ENCODE measurements at places on chromosomes 16 and 17. TPM values are rescaled to one million over a fixed set of nuclear protein-coding genes. Genes with fewer than 3 reads are reported as not detected.

ABCA9 gene
- polyA plus RNA-seq = 4.4 TPM

TNRC6C gene
- polyA plus RNA-seq = 13.6 TPM

CCL7 gene
- polyA plus RNA-seq = not detected

NUDT21 gene
- 154 TPM for polyA plus RNA-seq

PSKH1 gene
- 36.4 TPM for polyA plus RNA-seq

KLHL10 gene
- polyA plus RNA-seq = 0.32 TPM

DNA sequence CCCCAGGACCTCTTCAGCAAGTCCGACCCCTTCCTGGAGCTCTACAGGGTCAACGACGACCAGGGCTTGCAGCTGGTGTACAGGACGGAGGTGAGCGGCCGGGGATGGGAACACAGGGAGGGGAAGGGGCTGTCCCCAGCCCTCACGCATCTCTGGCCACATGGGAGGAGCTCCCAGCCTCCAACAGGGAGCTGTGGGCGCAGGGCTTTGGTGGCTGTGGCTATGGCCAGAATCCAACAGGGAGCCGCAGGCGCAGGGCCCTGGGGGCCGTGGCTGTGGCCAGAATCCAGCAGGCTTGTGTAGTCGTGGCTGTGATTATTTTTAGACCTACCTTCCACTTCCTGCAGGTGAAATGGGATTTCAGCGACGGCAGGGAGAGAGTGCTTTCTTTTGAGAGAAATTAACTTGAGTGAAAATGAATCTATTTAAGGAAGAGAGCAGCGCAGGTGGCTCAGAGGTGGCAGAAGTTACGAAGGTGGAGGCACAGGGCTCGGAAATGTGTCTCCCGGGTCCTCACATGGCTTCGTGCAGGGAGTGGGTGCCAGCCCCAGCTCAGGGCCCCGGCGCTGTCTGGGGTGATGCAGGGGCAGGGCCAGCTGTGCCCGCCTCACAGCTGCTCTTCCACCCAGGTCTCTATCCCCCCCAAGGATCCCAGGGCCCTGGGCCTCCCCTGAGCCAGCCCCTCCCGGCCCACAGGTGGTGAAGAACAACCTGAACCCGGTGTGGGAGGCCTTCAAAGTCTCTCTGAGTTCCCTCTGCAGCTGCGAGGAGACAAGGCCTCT, 9.4 kb downstream of the CPNE7 start:
- no peak for DNase-seq

- DNase-seq = no peak
Measured at GRCh38 chr16:55955424-55955823, 80.3 kb upstream of the CES5A start.

DNA sequence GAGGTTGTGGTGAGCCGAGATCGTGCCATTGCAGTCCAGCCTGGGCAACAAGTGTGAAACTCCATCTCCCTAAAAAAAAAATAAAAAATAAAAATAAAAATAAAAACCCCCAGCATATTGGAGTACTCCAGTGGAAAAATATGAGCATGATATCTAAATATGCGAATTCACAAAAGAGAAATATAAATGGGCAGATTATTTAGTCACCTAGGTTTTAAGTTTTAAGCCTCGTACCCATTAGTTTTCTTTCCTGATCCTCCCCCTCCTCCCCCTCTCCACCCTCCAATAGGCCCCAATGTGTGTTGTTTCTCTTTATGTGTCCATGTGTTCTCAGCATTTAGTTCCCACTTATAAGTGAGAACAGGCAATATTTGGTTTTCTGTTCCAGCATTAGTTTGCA, 62.3 kb downstream of the GP2 start:
- no peak for DNase-seq

- no peak for DNase-seq
Measured at GRCh38 chr16:88781140-88782077, 3.6 kb downstream of the PIEZO1 start.

GRCh38 chr17:73788111-73788510, 143.9 kb upstream of the SDK2 start:
- DNase-seq = no peak

GRCh38 chr17:69117855-69118784, 23.6 kb downstream of the ABCA6 start:
- DNase-seq = no peak

DNA sequence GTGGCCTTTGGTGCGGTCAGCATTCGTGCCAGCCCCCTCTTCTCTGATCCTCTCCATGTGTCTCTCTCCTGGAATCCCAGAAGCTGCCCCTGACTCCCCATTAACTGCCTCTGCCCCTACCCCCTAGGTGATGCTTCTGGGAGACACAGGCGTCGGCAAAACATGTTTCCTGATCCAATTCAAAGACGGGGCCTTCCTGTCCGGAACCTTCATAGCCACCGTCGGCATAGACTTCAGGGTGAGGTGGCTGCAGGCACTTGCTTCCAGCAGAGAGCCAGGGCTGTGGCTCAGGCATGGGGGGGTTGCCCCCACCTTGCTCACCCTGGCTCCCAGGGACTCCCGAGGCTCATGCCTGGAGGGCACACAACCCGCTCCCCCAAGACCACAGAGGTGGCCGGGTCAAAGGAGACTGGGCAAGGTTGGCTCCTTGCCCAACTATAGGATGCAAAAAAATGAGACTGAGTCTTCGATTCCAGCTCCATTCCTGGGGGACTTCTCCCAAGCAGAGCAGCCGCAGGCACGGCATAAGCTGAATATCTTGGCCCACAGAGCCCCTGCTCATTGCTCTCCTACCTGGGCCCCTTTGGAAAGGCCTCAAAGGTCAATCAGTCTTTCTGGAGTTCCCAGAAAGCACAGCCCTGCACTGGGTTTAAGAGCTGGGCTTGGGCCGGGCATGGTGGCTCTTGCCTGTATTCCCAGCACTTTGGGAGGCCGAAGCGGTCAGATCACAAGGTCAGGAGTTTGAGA, 3.8 kb downstream of the RAB37 start:
- DNase-seq = no peak

DNA sequence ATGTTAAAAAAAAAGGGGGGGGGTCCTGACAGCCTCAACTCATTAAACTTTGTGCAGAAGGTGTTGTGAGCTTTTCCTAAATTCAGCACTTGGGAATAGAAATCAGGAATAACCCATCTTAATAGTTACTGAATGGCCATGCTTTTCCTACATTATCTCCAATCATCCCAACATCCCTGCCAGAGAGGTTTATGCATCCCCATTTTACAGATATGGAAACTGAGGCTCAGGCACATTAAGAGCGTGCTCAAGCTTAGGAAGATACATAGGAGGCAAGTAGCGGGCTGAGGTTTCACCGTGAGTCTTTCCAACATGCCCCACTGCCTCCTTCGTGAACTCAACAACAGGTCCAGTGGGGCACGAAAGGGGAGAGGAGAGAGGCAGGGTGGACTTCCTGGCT, 78.4 kb downstream of the C17orf67 start:
- no peak for DNase-seq

- DNase-seq = no peak
Measured at GRCh38 chr16:88911136-88911945, 44.9 kb upstream of the PABPN1L start.

GRCh38 chr17:77843896-77844295, 114.6 kb upstream of the TNRC6C start:
- DNase-seq = no peak

DNA sequence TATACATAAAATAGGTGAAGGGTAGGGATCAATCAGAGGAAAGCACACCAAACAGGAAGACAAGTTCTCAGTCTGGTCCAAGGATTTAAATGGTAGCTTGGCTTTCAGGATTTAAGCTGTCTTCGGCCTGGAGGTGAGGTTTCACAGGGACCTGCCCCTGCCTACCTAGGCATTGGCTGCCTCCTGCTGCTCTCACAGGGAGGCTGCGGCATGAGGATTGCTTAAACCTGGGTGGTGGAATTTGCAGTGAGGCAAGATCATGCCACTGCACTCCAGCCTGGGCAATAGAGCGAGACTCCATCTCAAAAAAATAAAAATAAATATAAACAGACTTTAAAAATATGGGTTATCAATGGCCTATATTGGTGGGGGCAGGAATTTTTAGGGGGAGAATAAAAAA, 114.5 kb downstream of the GAS7 start:
- DNase-seq = no peak

- no peak for DNase-seq
Measured at GRCh38 chr17:49775546-49776260, 11.8 kb upstream of the FAM117A start.

DNA sequence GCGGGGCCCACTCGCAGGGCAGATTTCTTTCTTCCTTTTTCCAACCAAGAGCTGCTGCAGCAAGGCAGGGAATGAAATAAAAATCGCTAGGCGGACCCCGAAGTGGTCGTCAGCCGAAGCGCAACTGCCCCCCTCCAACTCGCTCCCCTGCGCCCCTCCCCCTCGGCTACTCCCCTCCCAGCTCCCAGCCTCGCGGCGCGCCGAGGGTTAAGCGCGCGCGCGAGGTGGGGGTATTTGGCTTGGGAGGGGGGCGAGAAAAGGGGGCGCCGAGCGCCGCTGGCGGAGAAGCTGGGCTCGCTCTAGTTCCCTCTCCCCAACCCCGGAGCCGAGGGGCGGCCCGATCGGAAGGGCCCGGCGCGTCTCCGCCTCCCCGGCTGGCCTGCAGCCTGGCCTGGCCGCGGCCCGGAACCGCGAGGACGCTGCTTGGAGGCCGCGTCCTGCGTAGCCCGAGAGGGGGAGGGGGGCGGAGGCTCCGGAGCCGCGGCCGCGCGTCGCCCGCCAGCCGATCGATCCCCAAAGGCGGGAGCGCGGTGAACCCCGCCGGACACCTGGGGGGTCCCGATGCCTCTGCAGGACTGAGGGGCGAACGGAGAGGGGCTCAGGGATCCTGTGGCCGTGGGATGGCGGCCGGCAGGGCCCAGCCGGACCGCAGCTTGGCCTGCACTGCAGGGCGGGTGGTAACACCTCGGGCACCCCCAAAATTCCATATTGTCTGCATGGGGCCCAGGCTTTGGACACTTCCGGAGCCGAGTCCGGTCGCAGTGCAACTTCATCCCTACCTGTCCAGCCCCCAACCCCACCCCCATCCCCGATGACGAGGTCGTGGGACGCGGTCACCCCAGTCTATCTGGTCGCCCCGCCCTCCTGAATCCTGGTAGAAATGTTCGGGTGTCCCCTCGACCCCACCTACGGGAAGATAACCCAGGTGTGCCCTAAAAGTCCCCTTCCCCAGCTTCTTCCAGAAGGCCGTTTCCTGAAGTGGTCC, 4.9 kb upstream of the CBX4 start:
- no peak for DNase-seq

- no peak for DNase-seq
Measured at GRCh38 chr17:1434150-1434549, 21.9 kb downstream of the CRK start.

DNA sequence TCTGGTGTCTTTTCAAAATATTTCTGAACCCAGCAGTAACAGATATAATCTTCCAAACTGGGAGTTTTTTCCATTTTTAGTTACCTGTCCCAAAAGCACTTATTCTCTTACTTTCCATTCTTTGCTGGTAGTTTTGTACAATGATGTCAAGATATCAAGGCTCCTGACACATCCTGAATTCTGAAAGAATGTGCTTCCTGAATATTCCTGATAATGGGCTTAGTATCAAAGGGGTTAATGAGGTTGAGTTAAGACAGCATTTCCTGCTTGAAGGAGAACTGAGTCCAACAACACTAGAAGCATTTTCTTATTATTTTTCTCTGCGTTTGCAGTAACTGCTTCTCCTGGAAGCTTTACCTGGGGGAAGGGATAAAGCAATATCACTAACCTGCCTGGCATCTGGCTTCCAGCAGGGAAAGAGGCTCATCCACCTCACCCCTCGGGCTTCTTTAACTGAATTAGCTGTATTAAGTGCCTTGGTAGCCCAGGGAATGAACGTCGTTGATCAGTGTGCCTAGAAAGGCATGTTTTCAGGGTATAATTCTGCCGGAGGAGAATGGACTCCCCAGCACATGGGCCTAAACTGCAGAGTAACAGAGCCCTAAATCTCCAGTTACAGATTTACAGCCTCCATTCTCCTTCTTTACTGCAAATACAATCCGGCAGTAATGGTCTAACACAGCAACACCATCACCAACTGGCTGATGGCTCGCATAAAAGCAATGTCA, 134.4 kb downstream of the SNX11 start:
- DNase-seq = no peak

GRCh38 chr17:29379084-29379991, 10.8 kb upstream of the TAOK1 start:
- DNase-seq = no peak

DNA sequence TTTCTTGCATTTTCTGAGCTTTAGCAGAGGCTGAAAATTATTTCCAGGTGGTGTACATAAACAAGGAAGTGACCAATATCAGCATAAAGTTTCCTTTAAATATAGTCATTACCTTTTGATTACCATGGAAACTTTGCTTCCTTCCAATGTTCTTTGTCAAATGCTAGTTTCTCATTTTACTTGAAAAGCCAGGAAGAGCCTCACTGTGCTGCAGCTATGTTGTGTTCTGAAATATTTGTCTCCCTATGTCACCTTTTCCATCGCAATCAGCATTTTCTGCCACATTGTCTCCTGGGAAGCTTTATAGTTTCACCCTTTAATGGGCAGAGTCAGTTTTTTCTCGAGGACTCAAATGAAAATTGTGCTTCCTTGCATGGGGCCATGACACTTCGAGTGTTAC, 496.0 kb downstream of the CDH8 start:
- DNase-seq = no peak

- DNase-seq = no peak
Measured at GRCh38 chr16:87806641-87807546, 41.1 kb upstream of the KLHDC4 start.

- no peak for DNase-seq
Measured at GRCh38 chr17:36683387-36683786, 82.0 kb downstream of the MRM1 start.

GRCh38 chr17:81967533-81968395, 6.8 kb upstream of the NOTUM start:
- DNase-seq = no peak

DNA sequence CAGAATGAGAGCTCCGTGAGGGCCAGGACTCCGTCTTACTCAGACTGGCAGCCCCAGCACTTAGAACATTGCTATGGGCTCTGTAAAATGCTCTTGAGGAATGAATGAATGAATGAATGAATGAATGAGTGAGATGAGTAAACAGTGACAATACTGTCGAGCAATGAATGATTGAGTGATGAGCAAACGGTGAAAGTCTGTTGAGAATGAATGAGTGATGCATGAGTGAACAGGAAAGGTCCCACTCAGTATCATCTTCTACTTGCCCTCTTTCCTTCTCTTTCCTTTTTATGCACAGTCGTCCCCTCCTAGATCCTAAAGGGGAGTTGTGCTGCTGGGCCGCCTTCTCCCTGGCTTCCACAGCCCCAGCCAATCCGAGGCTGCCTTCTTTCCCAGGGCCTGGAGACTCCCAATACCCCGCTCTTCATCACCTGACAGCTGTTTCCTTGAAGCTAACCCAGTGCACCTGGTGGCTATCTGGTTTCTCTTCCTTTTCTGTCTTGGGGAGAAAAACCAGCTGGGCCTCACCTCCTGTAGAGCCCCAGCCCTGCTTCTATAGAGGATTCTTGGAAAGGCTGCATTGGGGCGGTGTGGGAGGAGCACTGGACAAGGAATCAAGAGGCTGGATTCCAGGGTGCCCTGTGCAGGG, 32.7 kb upstream of the CACNG1 start:
- no peak for DNase-seq

Data from left renal pelvis (tissue), 4 donors.